ENCODE measurements at places on chromosomes 3 and 15.

DNA sequence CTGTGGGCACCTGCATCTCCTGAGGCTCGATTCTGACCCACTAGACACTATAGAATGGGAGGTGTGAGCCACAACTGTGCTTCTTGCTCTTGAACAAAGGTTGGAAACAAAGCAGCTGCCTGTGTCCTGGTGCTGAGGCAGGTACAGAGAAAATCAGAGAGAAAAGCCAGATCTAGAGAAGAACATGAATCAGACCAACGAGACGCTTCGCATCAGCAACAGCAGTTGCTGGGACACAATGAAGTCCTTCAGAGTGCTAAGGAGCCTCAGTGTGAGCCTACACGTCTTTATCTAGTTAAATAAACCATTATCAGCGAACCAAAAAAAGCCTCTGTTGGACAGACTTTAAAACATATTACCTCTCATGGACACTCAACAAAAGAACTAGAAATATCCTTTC is 86.3 kb upstream of the MEX3B start:
- no peak for DNase-seq

DNA sequence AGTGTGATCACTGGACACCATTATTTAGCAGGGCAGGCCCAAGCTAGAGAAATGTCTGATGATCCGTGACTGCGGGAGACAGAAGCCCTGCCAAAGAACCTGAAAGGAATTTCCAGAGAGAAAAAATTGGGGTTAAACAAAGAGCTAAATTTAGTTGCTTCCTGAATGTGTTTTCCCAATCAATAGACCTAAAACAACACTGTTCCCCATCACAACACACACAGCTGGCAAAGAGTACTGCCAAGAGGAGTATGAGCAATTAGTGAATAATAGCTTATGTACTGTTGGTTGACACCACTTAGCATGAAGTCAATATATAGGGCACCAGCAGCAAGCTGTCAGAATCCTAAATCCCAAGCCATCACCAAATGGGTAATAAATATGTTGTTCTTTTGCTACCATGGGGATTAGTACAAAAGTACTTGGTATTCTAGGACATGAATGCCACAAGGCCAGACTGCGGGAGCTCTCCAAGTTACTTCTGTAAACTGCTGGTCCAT is 35.7 kb downstream of the CLK3 start:
- DNase-seq, result peak; percentile 94

DNA sequence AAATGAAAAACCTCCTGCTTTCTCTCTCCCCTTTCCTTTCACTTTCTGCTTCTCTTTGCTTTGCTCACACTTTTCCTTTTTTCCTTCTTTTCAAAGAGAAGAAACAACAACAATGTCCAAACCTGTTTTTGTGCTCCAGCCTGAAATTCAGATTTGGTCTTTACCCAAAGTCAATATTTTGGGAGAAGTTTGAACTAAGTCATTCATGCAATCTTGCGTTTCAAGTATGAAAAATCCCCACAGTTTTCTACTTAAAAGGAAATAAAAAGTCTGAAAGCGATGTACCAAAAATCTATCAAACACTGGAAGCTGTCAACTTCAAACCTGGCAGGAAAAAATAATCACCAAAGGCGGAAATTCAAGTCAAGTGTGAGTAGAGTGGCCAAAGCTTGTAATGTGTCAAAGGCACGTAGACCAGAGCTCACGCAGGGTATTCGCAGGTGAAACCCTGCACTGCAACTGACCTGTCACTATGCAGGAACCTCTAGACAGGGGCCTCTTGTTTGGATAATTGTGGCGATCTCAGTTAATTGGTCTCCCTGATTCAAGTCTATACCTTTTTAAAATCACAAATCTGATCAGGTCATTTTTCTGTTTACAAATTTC is 118.8 kb upstream of the GALNT15 start:
- no peak for DNase-seq

- DNase-seq, result no peak
Observed at GRCh38 chr3:22101351-22101750, 350.3 kb upstream of the ZNF385D start.

DNA sequence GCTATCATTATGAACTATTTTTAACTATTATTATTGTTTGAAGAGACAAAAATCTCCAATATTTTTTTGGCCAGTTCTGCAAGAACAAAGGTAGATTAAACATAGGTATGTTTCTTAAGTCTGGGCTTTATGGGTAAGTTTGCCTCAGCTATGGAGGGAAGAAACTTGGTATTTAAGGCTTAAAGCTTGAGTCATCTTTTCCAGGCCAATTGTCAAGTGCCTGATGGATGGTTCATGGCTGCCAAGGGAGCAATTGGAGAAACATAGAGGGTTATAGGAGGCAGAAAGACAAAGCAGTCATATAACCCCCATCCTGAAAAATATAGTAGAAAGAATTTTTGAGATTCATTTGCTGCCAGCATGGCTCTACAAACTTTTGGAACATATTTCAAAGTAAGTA is 7.2 kb upstream of the STAC start:
- DNase-seq, result no peak

DNA sequence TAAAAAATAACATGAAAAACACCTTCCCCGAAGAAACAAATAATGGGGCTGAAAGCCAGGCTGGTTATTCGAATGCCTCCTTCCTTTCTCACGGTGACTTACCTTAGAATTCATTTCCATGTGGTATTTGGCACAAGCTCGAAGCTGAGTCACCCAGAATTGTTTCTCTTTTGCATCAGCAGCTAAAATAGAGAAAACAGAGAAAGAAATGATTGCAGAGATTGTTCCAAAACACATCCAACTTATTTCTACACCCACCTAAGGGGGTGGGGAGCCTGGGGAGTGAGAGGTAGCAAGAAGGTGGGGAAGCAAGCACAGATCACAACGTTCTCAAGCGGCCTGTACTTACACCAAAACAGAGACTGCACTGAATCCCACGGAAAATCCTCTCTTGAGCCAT is 104.7 kb downstream of the OSBPL10 start:
- DNase-seq, result no peak

DNA sequence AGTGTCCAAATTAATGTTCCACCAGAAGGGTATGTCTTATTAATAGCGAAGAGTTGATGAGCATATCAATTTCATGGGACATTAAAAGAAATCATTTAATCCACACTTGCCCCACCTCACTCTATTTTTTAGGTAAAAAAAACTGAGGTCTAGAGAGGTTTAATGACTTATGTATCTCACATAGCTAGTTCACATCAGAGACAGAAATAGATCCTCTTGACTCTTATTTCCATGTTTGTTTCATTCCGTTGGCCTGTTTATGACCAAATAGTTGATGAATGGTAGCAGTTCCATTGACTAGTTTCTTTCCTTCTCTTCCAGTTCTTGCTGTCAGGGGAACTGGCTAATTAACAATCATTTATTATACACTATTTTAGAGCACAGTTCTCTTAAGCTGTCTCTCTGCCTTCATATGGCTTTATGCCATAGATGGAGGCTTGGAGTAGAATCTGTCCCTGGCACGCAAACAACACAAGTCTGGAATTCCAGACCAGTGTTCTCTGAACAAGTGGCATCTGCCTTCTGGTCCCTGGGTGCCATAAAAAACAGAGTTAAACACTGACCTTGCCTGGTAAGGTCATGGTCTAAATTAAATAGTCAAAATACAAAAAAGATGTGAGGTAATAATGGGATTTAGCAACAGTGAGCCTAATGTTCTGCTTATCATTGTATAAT is 220.0 kb upstream of the CGNL1 start:
- DNase-seq, result peak; percentile 76

GRCh38 chr3:27699067-27699466 is 23.1 kb downstream of the EOMES start:
- DNase-seq, result no peak

GRCh38 chr3:62361824-62362223 is 11.5 kb downstream of the FEZF2 start:
- DNase-seq, result no peak

- DNase-seq, result no peak
Observed at GRCh38 chr15:77695961-77696582, 63.4 kb upstream of the LINGO1 start.

DNA sequence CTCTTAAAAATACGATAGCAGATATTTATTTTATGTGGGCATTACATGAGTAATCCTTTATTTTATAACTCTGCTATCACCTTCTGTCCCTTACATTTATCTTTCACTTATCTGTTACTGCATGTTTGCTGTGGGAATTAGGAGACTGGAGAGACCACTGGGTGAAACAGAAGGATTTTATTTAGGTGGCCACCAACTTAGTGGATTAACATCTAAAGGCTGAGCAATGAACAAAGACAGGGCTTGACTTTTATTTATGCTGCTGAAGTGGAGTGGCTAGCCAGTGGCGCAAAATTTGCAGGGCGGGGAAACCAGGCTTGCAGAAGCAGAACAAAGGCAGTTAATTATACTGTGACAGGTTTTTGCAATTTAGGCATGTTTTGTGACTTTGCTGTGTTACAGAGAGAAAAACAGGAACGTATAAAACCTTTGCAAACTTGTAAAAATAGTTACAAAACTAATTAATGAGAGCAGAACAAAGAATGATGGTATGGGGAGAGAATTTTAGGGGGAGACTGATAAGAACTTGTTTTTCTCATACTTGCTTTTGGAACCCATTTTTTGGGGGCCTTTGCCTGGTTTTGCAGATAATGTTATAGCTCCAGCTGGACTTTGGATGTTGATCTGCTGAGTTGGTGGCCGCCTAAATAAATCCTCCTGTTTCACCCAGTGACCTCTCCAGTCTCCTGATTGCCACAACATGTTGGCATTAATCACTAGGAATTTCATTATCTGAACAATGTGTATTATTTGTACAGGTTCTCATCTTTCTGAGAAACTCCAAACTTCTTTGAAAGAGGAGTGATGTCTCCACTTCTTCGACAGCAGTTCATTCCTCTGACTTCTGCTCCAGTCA is 18.0 kb downstream of the KLHL24 start:
- DNase-seq, result no peak

GRCh38 chr3:2354702-2355101 is 256.0 kb downstream of the CNTN4 start:
- DNase-seq, result peak; percentile 10

- DNase-seq, result peak; percentile 36
Observed at GRCh38 chr3:107524841-107525643, 2.3 kb downstream of the BBX start.

DNA sequence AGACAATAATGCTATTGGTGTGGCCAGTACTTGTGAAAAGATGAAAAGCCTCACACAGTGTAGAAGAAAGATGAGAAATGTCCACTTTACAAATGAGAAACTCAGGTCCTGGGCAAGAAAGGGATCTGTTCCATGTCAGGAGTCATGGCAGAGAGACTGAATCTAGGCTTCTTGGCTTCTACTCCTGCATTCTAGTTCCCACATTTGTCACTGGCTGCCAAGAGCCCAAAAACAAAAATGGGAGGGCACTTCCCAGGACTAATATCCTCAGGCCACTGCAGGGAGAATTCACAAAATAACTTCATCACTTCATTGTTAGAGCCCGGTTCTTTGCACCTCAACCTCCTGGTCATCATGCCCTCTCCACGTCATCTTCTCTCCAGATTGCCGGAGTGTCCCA is 337.5 kb downstream of the NTRK3 start:
- no peak for DNase-seq

- DNase-seq, result no peak
Observed at GRCh38 chr3:64266065-64266931, 41.0 kb upstream of the PRICKLE2 start.

DNA sequence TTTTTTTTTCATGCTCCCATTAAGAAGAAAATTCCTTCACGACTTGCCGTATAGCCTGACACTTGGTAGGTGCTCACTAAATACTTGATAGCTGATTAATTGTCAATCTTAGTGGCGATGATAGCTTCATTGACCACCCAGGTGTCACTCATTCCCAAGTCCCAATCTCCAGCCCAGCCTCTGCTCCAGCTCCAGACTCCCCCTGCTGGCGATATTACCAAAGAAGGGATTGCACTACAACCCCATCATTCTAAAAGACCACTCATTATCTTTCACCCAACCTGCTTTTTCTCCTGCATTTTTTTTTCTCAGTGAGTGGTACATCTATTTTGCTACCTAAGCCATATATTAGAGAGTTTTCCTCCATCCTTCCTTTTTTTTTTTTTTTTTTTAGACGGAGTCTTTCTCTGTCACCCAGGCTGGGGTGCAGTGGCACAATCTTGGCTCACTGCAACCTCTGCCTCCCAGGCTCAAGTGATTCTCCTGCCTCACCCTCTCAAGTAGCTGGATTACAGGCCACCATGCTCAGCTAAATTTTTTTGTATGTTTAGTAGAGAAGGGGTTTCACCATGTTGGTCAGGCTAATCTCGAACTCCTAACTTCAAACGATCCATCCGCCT is 19.5 kb upstream of the COMMD2 start:
- DNase-seq, result peak; percentile 60

DNA sequence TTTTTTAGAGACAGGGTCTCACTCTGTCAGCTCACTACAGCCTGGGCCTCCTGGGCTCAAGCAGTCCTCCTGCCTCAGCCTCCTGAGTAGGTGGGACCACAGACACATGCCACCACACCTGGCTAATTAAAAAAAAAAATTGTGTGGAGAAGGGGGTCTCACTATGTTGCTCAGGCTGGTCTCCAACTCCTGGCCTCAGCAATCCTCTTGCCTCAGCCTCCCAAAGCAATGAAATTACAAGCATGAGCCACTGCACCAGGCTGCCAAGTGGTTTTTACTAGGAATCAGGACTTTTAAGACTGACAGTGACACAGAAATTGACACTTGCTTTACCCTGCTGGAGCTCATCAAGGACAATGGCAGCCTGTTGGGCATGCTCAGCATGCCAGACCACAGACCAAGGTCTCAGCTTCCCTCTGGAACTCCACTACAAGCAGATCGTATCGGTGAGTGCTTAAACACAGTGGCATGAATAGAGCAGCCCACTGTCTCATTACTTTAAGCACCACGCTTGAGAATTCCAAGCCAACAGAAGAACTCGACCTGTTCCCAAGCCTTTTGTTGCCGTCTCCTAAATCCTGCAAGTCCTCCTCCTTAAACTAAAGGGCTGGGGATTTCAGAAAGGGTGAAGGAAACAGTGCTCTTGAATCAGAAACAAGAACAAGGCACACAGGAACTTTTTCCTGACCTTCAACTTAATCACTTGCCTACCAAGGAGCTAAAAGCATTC is 41.4 kb downstream of the EOMES start:
- DNase-seq, result no peak

DNA sequence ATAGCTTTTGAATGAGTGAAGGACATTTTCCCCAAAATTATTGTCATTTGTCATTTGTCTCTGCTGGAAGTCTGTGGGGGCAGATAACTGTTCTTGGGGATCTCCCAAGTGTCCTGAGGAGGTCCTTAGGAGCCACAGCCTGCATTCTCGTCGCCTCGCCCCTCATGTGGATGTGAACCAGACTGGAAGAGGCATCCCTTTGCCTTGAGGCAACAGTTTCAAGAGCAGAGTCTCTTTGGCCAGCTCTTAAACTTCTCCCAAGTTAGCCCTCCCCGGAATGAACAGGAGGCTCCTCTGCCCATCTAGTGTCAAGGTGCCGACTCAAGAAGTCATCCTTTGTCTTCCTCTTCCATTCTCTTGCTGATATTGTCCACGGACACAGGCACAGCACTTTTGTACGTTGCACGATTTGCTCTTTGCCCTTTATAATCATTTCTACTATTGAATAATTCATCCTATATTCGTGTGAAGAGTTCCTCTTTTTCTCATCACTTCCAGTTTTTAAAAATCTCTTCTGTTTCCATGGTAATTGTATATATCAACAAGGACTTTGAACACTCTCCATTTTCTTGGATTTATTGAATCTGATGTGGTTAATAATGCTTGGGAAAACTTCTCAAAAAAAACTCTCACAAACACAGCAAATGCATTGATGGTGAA is 40.8 kb upstream of the CD47 start:
- no peak for DNase-seq

GRCh38 chr3:152682477-152682876 is 152.5 kb upstream of the P2RY1 start:
- DNase-seq, result no peak

GRCh38 chr3:128366652-128367051 is 100.0 kb downstream of the DNAJB8 start:
- no peak for DNase-seq

- no peak for DNase-seq
Observed at GRCh38 chr3:189236352-189236751, 64.6 kb downstream of the TPRG1 start.
